A172 (cell line): ENCODE measurements at places on chromosomes 6 and 20. TPM values are rescaled to one million over a fixed set of nuclear protein-coding genes. Genes with fewer than 3 reads are reported as not detected.

- no peak for DNase-seq
These were observed 13.6 kb upstream of the ABRACL start for GRCh38 chr6:139014945-139015344.

DNA sequence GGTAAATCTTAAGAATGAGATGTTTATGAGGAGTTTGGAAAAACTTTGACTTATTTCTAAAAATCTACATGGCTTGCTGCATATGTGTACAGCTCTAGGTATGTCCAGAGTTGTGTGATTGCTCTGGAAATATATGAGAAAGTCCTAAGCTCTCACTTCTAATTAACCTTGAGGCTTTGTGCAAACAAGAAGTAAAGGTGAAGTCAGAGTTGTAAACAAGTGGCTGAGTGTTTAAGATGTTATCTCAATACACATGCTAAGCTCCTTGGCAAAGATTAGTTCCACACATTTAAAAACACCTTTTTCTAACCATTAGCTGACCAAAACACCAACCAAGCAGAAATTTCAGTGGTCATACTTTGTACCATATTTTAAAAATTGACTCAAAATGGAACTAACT is 684.2 kb downstream of the HTR1B start:
- DNase-seq, result no peak

GRCh38 chr6:15254070-15254975 is 8.5 kb downstream of the JARID2 start:
- DNase-seq, result no peak

Gene IRAK1BP1
- 5.1 and 6.5 TPM in 2 replicates for total RNA-seq

DNA sequence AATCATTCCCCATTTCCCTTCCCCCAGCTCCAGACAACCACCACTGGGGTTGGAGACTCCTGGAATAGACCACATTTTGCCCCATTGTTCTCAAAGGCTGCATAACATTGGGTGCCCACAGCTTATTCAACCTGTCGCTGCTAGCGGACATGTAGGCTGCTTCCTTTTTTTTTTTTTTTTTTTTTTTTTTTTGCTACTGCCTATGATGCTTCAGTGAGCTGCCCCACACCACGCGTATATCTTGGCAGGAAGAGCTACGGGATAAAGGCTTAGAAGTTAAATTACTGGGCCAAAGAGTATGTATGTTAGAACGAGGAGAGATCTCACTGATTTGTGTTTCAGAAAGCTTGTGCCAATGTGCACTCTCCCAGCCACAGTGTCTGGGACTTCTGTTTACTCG is 7.0 kb downstream of the LBP start:
- no peak for DNase-seq

GRCh38 chr6:113205553-113205952 is 651.6 kb upstream of the MARCKS start:
- DNase-seq, result no peak

GRCh38 chr20:44848254-44849015 is 37.1 kb upstream of the YWHAB start:
- DNase-seq, result no peak

DNA sequence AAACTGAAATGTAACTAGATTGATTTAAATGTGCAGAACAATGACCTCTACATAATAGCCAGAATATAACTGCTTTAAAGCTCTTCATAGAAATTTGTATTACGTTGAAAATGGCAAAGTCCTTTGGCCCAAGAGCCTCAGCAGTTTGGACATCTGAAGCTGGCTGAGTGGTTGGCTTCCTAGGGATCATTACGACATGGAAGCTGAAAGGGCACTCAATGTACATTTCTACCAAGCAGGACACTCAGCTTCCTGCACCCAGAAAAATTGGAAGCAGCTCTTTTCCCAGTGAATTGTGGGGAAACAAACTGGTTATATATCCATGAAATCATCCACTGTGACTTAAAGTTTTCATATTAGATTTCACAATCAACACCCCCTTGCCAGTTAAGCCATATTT is 40.2 kb upstream of the TNFRSF21 start:
- no peak for DNase-seq

Gene SRMS
- total RNA-seq, result not detected in 2 replicates

Gene RAET1L
- total RNA-seq, result 0.69 TPM in 1 of 2 replicates, not detected in the other

Gene PNLDC1
- not detected in 2 replicates for total RNA-seq
